ENCODE measurements at places on chromosomes 5 and 9. TPM values are rescaled to one million over a fixed set of nuclear protein-coding genes. Genes with fewer than 3 reads are reported as not detected.

The IL5 gene
- not detected for polyA plus RNA-seq

The PCDHA4 gene
- polyA plus RNA-seq = 1.9 TPM

The TRIM36 gene
- polyA plus RNA-seq = 0.63 TPM

The BSPRY gene
- polyA plus RNA-seq = not detected

The LURAP1L gene
- 24.4 TPM for polyA plus RNA-seq

The ENTPD2 gene
- 1.2 TPM for polyA plus RNA-seq

The GLRA1 gene
- not detected for polyA plus RNA-seq

The PCDHB5 gene
- 1.6 TPM for polyA plus RNA-seq

The THBS4 gene
- polyA plus RNA-seq = 0.54 TPM

The GABBR2 gene
- polyA plus RNA-seq = 0.47 TPM

The JAKMIP2 gene
- not detected for polyA plus RNA-seq

The SLU7 gene
- 75.5 TPM for polyA plus RNA-seq

The GALNT12 gene
- polyA plus RNA-seq = 3.2 TPM

The ADGRV1 gene
- polyA plus RNA-seq = 0.17 TPM

The SPATA31C1 gene
- not detected for polyA plus RNA-seq

The FAM81B gene
- not detected for polyA plus RNA-seq
